Stimulated activated CD4-positive, alpha-beta T cell treated with anti-CD3 and anti-CD28 coated beads, Interleukin-4, amount 100 ng/mL, for 4 hours (primary cell): ENCODE measurements at places on chromosomes 3 and 15.

- no peak for DNase-seq
Observed at GRCh38 chr15:33581032-33581431, 270.3 kb downstream of the RYR3 start.

DNA sequence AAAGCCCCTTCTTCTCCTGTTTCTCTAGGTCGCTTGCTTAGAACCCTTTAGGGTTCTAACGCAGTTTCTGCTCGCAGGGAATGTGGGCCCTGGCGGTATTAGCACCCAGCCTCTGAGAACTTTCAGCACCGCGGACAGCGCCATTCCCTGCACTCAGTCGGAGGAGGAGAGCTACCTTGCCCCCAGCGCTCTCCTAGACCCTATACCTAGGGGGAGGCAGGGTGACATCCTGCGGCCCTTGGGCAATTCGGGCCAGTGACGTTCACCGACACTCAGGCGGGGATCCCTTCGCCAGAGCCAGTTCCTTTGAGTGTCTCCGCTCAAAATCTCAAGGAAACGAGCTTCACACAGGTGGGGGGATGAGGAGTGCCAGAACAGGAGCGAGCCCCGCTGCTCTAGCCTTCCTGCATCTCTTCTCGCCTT lies 1.3 kb downstream of the SLC7A14 start:
- peak; percentile 48 for DNase-seq

- no peak for DNase-seq
Observed at GRCh38 chr3:48555949-48556795, 431 bp downstream of the PFKFB4 start.

GRCh38 chr3:71563827-71564226 lies 19.7 kb downstream of the FOXP1 start:
- DNase-seq = no peak

DNA sequence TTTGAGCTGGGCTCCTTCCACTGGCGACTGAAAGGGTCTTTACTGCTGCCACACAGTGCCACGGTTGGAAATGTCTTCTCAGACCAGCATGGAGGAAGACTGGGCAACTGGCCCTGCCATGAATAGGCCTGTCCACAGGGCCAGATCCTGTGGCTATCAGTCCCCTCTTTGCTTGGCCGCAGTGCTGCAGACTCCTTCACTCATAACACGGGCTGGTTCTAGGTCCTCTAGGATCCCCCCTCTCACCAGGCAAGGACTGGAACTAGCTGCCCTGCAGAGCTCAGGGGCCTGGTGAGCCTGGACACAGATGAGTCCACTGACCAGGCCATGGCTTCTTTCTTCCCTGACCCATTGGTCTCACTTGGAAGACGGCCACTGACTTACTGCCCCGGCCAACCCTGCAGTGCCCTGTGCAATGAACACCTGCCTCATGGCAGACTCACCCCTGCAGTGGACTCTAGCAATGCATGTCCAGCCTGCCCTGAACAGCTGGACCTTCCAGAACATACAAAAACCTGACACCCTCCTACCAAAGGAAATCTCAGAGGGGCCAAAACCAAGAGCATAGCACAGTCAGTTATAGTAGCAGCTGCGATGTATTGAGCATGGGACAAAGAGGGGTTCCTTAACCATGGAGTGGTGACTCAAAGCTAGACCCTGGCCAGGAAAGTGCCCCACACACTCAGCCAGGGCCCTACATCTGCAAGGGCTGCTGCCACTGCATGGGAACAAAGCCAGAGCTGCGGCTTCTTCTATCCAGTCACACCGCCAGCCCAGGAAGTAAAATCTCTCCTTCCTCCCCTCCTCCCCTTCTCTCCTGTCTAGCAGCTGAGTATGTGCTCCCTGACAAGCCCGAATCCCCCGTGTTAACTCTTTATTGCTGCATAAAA lies 72.1 kb upstream of the ITGA11 start:
- no peak for DNase-seq

DNA sequence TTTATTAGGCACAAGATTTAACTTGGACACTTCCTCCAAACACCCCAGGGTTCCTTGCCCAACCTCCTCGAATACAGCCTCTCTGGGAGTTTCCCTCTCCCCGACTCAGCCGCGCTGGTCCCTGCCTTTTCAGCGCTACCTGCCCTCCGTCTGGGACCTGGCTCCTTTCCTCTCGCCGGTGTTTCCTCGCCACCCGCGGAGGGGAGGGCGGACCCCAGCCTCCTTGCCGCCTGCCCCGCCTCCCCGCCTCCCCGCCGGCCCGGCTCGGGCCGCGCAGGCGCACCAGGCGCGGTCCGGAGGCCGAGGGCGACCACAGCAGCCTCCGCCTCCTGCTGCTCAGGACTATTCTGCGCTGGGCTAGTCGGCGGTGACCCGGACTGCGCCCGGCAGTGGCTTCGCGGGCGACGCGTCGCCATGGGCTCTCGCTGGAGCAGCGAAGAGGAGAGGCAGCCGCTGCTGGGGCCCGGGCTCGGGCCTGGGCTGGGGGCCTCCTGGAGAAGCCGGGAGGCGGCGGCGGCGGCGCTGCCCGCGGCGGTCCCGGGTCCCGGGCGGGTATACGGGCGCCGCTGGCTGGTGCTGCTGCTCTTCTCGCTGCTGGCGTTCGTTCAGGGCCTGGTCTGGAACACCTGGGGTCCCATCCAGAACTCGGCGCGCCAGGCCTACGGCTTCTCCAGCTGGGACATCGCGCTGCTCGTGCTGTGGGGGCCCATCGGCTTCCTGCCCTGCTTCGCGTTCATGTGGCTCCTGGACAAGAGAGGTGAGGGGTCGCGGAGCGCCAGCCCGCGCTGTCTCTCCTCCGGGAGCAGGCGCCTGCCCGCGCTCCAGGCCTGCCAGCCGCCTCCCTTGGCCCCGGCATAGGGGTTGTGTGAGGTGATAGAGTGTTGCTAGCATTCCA lies at the start of gene SLC49A4:
Gene SLC49A4, plus strand, starts transcription at position 291 of the 895 bp plus-strand sequence. Its CDS starts 124 bp downstream, at position 415.
- peak; percentile 57 for DNase-seq

- no peak for DNase-seq
Observed at GRCh38 chr3:42709621-42710020, 7.0 kb upstream of the HHATL start.

DNA sequence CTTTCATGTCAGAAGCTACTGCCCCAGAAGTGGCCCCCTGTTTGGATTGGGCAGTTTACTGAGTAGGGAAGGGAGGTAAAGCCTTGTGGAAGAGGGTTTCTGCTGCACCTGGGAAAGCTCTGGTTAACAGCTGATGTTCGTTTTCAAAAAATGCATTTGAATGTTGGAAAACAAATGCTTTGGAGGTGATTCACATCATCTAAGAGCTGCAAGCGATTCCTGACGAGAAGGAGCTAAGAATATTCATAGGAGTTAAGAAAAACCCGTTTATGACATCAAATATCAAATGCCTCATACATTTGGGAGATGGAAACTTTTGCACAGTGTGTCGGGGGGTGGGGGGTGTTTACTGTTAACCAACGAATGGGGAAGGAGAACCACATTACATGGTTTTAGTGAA lies 183.8 kb upstream of the NR2F2 start:
- no peak for DNase-seq

DNA sequence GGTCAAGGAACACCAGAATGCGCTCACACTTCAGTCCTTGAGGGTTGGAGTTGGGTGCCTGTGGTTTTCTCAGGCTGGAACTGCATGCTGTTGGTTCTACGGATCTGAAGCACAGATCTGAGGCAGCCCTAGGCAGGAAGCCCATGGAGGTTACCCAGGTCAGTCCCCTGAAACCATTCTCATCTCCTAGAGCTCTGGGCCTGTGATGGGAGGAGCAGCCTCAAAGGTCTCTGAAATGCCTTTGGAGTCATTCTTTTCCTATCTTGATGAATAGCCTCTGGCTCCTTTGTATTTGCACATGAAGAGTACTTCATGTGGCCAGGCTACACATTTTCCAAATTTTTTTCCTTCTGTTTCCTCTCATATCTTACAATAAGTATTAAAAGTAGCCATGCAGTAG lies 179.3 kb upstream of the UBE2E1 start:
- DNase-seq = no peak

- DNase-seq = no peak
Observed at GRCh38 chr3:165855581-165855980, 18.4 kb upstream of the BCHE start.

DNA sequence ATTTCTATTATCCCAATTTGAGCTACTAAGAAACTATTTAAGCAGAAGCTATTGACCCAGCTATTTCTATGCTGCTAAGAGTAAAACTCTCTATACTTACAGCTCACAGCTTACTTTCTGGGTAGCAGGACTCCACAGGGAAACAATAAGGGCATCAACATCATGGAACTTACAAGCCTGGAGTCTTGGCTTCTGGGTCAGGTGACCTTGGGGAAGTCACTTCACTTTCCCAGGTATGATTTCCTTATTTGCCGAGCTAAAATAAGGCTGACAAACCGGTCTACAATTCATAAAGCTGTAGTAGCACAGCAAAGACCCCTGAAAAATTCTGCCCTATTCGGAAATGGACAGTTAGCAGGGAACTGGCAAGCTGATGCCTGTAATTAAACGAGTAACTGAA lies 278.3 kb upstream of the NR2F2 start:
- DNase-seq = no peak

DNA sequence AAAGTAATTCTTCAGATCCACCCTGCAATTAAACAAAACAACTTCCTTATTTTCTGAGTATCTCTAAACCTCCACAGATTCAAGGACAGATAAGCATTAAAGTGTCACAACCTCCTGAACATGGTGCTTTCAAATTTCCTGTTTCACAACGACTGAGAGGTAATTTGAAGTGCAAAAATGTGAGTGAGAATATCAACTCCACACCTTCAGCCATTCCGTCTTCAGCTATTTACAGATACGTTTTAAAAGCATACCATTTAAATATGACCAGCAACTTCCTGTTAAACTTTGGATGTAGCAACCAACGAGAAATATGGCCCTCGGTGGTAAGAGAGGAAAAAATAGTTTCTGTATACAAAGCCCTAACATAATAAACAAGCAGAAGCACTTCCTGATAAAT lies 32.1 kb upstream of the PCSK6 start:
- DNase-seq = no peak

DNA sequence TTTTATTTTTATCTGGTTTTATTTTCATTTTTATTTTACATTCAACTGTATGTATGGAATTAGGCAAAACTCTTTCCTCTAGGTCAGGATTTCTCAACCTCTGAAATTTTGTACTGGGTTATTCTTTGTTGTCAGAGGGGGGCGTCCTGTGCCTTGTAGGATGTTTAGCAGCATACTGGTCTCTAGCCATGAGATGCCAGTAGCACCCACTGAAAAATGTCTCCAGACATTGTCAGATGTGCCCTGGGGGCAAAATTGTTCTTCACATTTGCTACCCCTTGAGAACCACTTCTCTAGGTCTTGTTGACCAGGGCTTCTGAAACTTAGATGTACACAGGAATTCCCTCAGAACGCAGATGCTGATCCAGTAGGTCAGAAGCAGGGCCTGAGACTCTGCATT lies 5.4 kb downstream of the CHRNA5 start:
- no peak for DNase-seq

DNA sequence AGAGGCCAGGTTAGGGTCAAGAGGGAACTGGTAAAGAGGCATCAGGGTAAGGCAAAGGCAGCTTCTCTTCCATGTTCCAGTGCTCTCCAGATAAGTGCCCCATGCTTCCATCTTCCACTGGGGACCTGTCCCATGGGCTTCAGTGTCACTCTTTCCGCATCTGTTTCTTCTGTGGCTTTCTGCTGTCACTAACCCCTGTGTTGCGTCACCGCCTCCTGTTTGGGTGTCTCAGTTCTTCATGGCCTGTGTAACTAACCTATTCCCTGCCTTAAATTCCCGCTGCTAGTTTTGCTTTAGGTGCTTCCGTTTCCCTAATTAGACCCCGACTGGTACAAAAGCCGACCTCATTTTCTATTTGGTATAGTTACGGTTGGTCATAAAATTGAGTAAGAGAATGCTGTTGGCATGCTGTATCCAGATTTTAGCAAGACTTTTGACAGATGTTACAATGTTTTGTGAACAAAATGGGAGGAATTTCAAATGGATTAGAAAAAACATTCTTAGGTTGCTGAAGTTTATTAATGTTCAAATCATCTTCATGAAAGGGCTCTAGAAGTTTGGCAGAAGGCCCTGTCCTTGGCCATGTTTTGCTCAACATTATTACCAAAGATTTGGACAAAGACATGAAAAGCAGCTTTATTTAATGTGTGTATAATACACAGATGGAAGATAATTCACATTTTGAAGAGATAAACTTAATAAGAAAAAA lies 245.3 kb downstream of the BBX start:
- DNase-seq = no peak

DNA sequence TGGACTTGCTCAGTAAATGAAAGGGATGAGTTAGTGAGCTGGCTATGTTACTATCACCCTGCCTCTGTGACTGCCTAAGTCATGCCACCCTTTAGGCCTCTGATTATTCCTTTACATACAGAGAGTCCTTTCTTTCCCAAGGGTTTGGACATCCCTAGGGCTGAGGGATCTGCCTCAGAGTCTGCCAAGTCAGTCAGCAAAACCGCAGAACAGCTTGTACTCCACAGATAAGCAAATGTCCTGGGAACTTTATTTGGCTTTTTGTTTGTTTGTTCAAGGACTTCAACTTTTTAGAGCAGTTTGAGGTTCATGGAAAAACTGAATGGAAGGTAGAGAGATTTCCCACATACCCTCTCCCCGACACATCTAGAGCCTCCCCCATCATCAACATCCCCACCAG lies 82.6 kb upstream of the TRIM42 start:
- no peak for DNase-seq

GRCh38 chr3:161042023-161042501 lies 63.1 kb downstream of the B3GALNT1 start:
- DNase-seq = no peak

GRCh38 chr3:37861620-37862041 lies at the start of gene CTDSPL:
Gene CTDSPL, plus strand, starts transcription at chr3:37861880. Its CDS starts 320 bp downstream, at chr3:37862200.
- DNase-seq = peak; percentile 19

DNA sequence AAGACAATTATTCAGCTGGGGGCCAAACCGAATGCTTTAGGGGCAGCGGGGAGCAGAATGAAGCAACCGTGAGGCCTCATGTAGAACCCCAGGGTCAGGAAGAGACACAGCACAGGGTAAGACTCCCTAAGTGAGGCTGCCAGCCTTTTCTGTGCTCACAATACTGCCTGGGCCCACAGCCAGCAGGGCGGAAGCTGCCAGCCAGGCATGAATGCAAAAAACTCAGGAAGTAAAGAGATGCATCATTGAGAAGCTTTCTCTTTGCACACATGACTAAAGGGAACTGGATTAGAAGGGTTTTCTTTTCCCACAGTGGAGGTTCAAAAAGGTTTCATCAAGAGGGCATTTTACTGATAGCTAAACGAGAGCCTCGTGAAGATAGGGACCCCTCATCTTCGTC lies 33.3 kb downstream of the CA12 start:
- no peak for DNase-seq

- peak; percentile 40 for DNase-seq
Observed at GRCh38 chr3:16300881-16301359, 35.9 kb downstream of the OXNAD1 start.

DNA sequence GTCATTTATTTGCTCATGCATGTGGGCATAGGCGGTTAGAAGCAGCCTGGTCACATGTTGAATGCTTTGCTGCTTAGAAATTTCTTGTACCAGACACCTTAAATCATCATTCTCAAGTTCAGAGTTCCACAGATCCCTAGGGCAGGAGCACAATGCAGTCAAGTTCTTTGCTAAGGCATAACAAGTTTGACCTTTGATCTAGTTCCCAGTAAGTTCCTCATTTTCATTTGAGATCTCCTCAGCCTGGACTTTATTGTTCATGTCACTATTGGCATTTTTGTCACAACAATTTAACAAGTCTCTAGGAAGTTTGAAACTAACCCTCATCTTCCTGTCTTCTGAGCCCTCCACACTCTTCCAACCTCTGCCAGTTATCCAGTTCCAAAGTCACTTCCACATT lies 22.8 kb downstream of the HGD start:
- no peak for DNase-seq
